Ecto neural progenitor cell (in vitro differentiated cells): ENCODE measurements at places on chromosomes 4 and X.

GRCh38 chrX:12771445-12772069, 19.7 kb upstream of the PRPS2 start:
- DNase-seq, result peak; percentile 69

- DNase-seq, result no peak
These were observed 59.5 kb downstream of the PGRMC2 start for GRCh38 chr4:128227991-128228571.

DNA sequence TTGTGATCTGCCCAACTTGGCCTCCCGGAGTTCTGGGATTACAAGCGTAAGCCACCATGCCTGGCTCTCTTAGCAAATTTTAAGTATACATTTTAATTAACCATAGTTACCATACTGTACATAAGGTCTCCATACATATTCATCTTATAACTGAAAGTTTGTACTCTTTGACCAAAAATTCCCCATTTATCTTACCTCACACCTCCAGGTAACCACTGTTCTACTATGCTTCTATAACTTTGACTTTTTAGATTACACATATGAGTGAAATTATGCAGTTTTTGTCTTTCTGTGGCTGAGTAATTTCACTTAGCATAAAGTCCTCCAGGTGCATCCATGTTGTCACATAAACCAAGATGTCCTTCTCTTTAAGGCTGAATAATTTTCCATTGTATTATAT, 17.4 kb downstream of the C4orf51 start:
- DNase-seq, result no peak

- no peak for DNase-seq
These were observed 6.6 kb downstream of the RAB33B start for GRCh38 chr4:139460565-139460964.

DNA sequence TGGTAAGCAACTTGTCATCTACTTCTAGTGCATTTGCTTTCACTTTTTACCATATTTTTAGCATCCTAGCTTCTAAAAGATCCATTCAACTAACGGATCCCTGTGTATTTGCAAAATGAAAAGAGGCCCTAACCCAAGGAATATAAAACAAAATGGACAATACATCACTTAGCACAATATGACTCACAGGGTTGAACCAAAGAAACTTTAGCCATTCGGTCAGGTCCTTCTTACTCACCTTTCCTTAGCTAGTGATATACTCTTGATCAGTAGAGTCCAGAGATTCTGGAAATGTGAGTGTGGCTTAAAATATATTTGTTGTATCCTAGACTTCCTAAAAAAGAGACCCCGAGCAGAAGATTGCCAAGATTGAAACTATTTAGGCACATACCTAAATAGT, 19.5 kb downstream of the TMPRSS11E start:
- DNase-seq, result no peak

DNA sequence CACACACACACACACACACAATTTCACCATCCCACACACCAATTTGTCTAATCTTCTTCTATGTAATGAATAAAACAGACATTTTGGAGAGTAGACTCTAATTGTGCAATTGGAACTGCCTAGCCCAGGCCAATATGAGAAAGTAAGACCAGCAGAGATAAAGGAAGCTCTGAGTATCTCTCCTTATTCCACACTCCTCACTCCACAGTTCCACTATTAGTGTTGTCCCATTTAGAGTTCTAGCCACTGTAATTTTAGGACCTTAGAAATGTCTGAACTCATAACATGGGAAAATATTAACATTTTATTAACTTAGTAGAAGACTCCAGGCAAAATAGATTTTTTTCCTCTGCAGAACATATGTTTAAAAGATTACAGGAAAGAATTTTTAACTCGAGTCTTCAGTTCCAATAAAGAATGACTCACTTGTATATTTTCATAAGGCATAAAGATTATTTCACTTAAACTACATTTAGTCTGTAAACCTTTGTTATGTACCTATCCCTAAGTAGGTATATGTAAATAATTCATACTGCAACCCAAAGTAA, 297.6 kb upstream of the INTU start:
- DNase-seq, result no peak

- no peak for DNase-seq
These were observed 3.7 kb downstream of the KIF4A start for GRCh38 chrX:70293621-70294020.

GRCh38 chr4:129852434-129852833, 756.5 kb downstream of the C4orf33 start:
- DNase-seq, result no peak

- DNase-seq, result no peak
These were observed 153.4 kb upstream of the PPP3CA start for GRCh38 chr4:101500742-101501141.

DNA sequence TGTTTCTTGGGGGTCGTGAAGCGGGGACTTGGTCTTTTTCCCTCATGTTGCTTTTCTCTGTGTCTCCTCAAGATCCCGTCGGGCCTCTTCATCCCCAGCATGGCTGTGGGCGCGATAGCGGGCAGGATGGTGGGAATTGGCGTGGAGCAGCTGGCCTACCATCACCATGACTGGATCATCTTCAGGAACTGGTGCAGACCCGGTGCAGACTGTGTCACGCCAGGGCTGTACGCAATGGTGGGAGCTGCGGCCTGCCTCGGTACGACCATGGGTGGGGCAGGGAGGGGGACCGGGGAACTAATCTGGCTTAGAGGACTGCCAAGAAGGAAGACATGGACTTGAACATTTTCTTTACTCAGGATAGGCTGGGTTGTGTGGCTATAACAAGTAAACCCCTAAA, 55.6 kb downstream of the CLCN4 start:
- no peak for DNase-seq

DNA sequence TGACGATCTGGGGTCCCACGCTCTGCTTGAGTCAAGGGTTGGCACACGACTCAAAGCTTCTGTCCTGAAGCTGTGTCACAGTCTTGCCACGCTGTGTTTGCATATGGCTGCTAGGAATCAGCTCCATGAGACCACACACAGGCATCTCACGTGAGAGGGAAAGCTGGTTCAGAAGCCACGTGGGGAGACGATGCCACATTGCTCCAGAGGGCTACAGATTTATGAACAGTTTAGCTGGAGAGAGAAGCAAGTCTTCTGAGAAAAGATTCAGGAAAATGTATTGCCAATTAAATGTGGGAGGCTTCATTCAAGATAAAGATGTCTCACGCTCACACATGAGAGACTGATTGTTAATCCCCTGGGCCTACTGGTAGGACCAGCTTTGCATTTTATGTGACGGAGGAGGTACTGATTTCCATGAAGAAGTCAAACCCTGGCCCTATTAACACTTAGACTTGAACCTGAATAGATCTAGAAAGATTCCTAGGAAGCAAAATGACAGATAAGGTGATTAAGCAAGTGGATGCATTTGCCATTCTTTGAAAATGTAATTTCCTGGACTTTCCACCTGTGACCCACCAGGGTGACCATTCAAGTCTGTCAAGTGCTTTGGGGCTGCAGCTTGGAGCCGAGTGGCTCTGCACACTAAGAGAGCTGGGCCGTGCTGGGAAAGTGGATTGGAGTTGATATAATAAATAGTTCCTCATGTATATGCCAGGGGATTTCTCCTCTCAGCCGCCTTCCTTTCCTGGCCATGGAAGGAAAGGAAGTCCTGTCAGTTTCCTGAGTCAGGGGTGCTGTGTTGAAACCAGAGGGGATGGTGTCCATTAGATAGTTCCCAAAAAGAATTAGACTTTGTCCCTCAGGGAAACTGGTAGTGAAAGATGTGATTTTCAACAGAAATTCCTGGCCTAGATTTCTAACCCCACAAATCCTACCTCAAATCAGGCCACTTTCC, 29.0 kb downstream of the ENPP6 start:
- DNase-seq, result no peak
